ENCODE measurements at places on chromosomes 16 and 17.
A peak's percentile ranks its signal among the peaks of the same experiment; 100 is the strongest.

- no peak for DNase-seq
These were observed 400 bp upstream of the CEP112 start for GRCh38 chr17:66192378-66192687.

DNA sequence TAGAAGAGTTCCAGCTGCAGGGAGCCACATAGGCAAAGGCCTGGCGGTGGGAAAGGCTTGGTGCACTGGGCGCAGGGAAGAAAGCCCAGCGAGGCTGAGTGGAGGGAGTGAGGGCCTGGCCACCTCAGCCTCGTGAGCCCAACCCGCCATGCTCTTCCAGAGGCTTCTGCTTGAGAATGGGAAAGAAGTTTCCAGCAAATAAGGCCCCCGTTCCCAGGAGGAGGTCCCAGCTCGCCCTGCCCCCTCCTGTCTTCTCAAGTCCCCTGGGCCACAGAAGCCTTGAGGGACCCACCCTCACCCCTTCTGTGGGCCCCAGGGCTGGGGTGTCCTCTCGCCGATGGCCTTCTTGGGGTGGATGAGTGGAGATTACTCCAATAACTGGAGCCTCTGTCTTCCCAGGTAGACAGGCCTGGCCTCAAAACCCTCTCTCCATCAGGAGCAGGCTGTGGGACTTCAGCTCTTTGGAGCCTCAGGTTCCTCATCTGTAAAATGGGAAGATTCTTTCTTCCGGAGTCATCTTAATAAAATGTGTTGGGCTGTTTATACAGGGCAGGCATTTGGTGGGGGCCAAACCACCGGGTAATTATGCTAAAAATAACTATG, 933 bp upstream of the SNN start:
- DNase-seq: no peak

- DNase-seq: no peak
These were observed 16.6 kb downstream of the COL1A1 start for GRCh38 chr17:50184611-50185398.

DNA sequence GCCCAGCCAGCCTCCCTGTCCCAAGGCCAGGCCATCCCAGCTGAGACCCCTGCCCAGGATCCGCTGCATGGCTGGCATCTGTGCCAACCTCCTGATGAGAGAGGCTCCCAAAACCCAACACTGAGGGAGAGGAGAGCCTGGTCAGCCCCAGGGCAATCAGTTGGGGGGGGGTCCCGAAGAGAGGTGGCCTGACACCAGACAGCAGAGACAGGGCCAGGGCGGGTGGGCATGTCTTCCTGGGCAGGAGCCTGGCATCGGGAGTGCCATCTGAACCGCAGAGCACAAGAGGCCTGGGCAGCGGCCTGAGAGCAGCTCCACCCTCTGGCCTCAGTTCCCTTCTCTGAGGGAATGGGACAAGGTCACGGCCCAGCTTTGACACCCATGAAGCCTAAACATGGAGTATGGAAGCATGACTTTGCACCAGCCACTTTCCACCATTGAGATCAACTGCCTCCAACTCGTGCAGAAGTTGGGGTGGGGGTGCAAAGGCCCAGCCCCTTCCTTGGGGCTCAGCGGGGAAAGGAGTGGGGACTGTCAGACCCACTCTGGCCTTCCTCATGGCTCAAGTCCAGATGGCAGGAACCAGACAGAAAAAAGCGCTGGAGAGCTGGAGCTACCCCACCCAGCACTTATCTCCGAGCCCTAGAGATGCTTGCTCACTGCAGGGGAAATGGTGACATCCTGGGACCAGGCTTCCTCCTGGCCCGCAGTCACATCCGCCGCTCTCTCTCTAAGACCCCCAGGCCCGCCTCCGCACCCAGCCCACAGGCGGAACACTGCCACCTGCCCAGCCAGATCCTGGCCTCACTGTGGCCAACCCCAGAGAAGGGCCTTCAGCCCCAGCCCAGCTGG, 9.7 kb downstream of the RHBDF2 start:
- no peak for DNase-seq

DNA sequence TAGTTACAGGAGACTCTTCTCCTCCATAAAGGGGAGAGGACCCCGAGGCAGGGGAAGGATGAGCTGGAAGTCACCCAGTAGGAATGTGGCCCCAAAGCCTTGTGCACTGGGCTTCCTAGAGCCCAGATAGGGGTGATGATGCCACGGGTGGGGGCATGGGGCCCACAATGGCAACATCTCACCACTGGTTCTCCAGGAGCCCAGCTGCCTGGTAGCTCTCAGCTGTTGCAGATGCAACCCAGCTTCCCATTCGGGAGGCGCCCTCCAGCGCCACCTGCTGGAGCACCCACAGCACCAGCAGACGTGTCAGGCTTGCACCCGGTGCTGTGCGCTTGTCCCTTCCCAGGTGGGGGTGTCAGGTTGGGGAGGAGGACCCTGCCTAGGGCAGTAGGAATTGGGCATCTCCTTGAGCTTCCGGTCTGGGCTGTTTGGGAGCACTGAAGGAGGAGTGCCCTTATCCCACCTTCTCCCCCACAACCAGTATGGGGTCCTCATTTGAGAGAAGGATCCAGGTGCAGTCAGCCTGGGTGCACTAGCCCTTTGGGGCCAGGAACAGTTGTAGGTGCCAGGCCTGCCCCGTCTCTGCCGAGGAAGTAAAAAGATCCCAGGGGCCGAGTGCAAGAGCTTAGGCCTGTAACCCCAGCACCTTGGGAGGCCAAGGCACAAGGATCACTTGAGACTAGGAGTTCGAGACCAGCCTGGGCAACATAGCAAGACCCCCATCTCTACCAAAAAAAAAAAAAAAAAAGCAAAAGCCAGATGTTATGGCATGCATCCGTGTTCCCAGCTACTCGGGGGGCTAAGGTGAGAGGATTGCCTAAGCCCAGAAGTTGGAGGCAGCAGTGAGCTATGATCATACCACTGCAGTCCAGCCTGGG, 14.4 kb downstream of the CDIPT start:
- peak; percentile 77 for DNase-seq

GRCh38 chr17:46738544-46738943, 79.9 kb downstream of the WNT3 start:
- DNase-seq: no peak

GRCh38 chr16:88558457-88559442, 11.5 kb upstream of the ZC3H18 start:
- DNase-seq: no peak

Data from stimulated activated CD4-positive, alpha-beta T cell treated with anti-CD3 and anti-CD28 coated beads, Interleukin-12 subunit alpha, Interleukin-12 subunit beta, amount 100 ng/mL, for 24 hours (primary cell).